ENCODE measurements at places on chromosomes 6 and 20.

- no peak for DNase-seq
These were observed 105.6 kb downstream of the DCDC2 start for GRCh38 chr6:24252280-24252679.

DNA sequence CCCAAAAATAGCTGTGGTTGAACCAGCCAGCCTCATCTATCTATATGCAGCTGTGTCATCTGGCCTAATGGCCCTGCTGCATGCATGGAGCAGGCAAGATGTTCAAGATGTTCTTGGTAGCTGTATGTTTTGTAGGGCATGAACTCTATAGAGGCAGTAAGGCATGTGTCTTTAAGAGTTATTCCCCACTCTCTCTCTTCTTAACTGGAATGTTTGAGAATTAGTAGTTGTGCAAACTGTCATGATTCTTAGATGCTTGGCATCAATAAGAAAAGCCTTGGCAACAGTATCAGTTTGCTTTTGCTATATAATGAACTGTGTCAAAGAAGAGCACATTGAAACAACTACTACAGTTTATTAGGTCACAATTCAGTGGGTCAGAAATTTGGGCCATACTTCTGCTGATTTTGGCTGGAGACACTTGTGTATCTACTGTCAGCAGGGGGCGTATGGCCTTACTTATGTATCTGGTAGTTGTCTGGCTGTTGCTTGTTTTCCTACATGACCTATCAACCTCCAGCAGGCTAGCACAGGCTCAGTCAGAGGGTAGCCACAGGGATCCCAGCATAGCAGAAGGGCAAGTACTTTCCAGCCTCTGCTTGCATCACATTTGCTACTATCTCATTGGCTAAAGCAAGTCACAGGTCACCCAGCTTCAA, 56.1 kb upstream of the LAMP5 start:
- peak; percentile 44 for DNase-seq

GRCh38 chr20:32456869-32457478, 98.8 kb downstream of the ASXL1 start:
- peak; percentile 51 for DNase-seq

DNA sequence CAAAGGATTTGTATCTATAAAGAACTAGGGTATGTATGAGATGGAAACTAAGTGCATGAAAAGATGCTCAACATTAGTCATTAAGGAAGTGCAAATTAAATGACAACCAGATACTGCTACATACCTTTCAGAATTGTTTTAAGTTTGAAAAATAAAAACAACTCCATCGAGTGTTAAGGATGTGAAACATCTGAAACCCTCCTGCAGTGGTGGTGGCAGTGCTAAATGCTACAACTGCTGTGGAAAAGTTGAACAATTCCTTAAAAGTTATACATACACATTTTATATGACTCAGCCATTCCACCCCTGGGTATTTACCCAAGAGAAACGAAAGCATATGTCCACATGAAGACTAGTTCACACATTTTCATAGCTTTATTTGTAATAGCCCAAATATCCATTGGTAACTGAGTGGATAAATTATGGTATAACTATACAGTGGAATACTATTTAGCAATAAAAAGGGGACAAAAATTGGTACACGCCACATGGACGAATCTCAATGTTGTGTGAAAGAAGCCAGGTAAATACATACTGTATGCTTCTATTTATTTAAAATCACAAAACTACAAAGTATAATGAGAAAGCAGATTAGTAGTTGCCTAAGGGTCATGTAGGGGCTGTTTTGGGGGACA, 10.6 kb downstream of the ARMH2 start:
- DNase-seq = peak; percentile 81

DNA sequence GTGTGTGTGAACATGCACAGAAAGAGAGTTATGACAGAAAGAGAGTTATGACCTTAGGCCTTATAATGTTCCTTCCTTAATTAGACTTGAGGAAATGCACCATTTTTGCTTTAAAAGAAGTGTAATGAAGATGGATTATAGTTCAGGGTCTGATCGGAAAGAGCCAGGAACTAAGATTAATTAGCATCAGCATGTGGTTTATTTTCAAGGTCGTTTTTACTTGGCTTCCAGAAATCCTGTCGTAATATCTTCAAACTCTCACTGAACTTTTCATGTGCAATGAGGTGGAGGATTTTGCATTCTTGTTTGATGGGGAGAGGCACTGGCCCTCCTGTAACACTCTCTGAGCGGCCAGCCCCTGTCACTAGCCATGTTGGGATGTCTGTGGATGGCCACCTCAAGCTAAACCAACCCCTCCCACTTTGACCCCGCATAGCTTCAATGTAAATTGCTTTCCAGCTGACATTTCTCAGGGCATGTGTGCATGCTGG, 116.8 kb downstream of the CDC5L start:
- no peak for DNase-seq

- peak; percentile 29 for DNase-seq
These were observed 6.2 kb downstream of the CST11 start for GRCh38 chr20:23446505-23446904.

GRCh38 chr6:147297663-147298316, 93.6 kb downstream of the STXBP5 start:
- DNase-seq = no peak

GRCh38 chr6:75368864-75369402, 84.3 kb upstream of the TMEM30A start:
- DNase-seq = no peak

DNA sequence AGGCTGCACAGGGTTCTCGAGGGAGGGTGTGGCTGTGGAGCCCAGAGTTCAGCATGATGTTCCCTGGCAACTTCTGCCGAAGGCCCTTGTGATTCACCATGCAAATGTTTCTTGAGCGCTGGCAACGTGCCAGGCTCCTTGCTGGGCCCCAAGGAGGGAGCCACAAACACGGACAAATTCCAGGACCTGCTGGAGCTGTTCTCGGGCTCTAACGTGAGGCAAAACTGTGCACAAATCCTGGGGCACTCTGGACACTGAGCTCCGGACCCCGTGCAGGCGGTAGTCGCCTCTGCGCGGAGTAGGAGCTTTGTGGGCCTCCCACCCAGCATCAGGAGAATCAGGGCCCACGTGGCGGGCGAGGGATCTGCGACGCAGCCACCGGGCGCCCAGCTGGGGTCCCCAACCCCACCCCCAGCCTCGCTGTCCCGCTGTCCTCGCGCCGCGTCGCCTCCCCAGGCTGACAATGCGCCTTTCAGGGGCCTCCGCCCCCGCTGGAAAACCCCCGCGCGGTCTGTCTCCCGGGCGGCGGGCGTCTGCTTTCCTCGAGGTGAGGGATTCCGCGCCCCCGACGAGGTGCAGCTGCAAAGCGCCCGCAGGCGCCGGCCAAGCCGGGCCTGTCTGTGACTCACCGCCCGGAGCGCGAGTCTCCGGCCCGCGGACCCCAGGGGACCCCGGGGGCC, 31.7 kb upstream of the SCUBE3 start:
- DNase-seq = peak; percentile 97

DNA sequence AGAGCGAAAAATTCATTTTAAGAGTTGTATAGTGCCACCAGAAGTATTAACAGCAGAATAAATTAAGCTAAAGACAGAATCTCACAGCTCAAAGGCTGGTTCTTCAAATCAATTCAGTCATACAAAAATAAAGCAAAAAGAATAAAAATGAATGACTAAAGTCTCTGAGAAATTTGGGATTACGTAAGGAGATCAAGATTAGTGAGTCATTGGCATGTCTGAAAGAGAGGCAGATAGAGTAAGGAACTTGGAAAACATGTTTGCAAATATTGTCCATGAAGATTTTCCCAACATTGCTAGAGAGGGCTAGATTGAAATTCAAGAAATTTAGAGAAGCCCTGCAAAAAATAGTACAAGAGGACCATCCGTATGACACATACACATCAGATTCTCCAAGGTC, 1413.9 kb upstream of the ADGRB3 start:
- DNase-seq = no peak

DNA sequence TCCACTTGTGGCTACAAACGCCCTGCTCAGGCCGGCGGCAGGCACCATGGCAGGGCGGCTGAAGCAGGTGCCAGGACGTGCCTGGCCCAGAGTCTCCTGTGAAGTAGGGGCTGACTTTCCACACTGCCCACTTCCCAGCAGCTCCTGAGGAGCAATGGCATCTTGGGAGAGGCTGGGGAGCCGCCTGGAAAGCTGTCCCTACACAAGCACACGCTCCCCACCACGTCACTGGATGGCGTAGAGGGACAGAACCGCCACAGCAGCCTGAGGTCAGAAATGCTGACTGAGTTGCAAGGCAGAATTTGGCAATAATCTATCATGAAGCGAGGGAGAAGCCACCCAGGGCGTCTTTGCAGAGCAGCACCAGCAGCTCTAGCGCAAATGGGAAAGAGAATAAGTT, 86.3 kb downstream of the NINL start:
- DNase-seq = no peak

- peak; percentile 59 for DNase-seq
These were observed 66.1 kb downstream of the B4GALT5 start for GRCh38 chr20:49647550-49647949.

All from fibroblast of skin of scalp (primary cell).